ENCODE measurements at places on chromosomes 4 and X.

DNA sequence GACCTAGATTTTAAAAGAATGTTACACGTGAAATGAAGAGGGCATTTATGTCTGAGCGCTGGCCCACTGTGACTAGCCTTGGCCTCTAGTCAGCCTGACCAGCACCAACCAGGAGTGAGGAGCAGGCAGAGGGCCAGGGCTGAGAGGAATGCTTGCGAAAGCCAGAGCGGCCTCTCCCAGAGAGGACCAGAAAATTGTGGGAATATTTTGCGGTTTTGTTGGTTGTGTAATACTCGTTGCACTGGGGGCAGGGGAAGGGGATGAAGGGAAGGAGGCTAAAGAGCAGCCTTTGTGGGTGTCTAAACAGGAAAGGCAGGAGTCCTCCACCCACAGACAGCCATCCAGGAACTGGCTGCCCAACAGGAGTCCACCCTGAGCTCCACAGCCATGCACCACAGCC is 3.8 kb downstream of the GABRE start:
- DNase-seq: no peak

- no peak for DNase-seq
Observed at GRCh38 chr4:73053974-73054480, 15.5 kb downstream of the COX18 start.

DNA sequence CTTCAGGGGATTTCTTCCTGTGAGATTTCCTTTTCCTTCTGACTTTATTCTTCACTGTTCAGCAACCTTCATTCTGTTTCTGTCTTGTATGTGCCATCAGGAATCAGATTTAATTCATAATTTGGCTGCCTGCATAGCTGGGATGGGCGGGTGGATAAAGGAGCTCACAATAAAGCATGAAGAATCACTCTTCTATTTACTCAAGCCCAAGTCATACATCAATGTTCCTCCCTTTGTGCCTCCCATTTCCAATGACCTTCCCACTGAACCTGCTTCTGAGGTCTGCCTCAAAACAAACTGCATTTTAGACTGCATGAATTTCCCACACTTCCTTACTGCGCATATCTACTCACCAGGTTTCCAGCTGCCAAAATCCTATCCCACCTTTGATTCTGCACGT is 14.0 kb downstream of the PDGFC start:
- DNase-seq: no peak

DNA sequence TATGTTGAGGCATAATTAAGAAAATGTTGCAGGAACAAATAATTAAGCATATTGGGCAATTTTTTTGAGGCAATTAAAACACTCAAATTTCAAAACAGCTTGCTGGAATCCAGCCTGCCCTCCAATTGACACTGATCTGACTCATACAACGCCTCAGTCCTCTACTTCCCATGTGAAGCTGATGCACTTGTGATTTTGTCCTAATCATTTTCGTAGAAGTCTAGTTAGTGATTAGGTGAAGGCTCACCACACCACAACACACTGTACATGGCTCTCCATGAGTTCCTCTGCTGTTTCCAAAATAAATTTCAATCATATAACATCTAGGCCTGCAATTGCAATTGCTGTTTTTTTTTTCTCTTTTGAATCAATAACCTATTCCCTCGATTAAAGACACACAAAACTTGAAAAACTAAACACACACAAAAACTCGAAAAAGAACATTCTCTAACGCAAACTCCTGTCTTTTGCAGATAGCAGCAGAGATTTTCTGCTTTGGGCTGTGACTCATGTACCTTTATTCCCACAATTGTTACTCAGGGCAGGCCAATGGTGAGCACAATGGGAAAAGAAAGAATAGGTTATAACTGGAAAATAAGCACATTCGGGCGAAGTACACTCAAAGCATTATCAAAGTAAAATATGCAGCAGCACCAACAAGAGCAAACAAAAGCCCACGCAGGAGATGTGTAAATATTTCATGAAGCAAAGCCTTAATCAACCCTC is 1.7 kb downstream of the GPRIN3 start:
- DNase-seq: no peak

DNA sequence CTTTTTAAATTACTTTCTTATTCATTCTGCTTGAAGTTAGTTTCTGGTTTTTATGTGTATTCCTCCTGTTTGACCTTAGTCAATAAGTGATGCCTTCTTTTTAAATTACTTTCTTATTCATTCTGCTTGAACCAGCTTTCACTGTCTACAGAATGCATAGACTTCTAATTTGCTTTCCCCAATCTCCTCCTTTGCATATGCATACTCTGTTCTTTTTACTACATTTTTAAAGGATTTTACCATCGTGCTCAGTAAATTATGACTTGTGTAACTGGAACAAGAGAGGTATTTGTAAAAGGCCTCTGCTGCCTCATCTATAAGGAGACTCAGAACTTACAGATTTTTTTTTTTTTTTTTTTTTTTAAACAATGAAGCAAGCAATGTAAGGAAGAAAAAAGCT is 228.7 kb downstream of the PPP3CA start:
- no peak for DNase-seq

- DNase-seq: no peak
Observed at GRCh38 chrX:39157006-39157405, 355.7 kb downstream of the MID1IP1 start.

DNA sequence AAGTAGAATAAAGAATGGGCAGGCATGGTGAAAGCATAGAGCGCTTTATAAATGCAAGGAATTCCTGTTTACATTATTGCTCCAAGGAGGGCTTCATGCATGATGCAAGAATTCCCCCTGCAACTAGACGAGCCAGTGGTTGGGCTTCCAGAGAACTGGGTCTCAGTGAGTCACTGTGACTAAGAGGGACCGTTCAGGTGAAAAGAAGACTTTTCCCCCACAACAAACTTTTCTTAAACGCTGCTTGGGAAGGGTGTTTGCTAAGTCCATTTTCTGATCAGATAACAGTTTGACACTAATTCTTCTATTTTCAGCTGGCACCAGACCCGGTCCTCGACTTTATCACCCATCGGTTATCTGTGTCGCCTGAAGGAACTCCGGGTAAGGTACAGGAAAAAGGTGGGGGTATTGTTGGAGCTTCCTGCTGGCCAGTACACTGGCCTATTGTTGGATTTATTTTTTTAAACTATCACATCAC is 40.1 kb downstream of the LDB2 start:
- DNase-seq: no peak

GRCh38 chr4:102169345-102169744 is 175.9 kb downstream of the SLC39A8 start:
- DNase-seq: no peak

DNA sequence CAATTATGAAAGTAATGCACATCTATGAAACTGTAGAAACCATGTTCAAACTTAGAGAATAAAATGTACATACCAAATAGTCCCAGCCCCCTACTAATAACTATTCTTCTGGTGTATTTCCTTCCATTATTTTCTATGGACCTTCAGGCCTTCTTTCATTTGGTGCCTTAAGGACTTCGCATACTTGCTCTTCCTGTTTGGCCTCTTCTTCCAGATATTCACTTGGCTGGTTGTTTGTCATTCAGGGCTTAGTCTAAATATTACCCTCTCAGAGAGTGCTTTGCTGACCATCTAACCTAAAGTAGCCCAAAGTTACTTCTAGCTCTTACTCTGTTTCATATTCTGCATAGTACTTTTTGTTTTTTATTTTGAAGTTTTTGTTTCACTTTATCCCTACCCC is 70.3 kb upstream of the ARMCX2 start:
- DNase-seq: no peak

GRCh38 chr4:170672381-170672965 is 582.7 kb upstream of the AADAT start:
- DNase-seq: no peak

GRCh38 chrX:23513121-23513520 is 154.2 kb upstream of the PRDX4 start:
- no peak for DNase-seq

- DNase-seq: no peak
Observed at GRCh38 chr4:6826781-6827508, 44.4 kb downstream of the KIAA0232 start.
